COLO829 (cell line): ENCODE measurements at places on chromosomes 11 and 22.

GRCh38 chr11:131246156-131246555 lies 124.3 kb upstream of the NTM start:
- DNase-seq, result no peak

- DNase-seq, result no peak
Observed at GRCh38 chr22:24134090-24134846, 47.0 kb upstream of the SUSD2 start.

GRCh38 chr22:33240888-33241475 lies 182.8 kb upstream of the SYN3 start:
- no peak for DNase-seq

GRCh38 chr11:111829185-111829968 lies 42.0 kb downstream of the ALG9 start:
- DNase-seq, result no peak
